ENCODE measurements at places on chromosomes 2 and 18.

GRCh38 chr2:43241558-43241957 lies 15.2 kb upstream of the ZFP36L2 start:
- no peak for DNase-seq

DNA sequence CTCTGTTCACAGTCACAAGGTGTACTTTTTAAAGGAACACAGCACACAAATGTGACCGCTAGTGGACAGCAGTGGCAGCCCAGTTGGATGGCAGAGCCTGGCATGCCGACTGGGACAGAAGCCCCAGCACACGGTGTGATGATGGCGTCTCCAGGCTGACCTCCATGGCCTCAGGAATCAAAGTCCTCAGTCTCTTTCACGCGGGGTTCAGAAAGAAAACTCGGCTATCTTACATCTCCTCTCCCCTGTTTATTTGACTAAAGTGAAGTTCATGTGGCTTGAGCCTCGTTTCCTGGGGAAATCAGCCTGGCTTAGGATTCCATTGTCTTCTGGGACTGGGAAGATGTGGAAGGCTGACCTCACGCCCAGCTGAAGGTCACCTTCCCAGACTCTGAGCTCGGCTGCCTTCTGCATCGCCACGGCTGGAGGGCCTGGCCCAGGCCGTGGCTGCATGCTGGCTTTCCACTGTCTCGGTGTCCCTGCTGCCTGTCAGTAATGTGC lies 56.1 kb downstream of the ASAP2 start:
- DNase-seq = no peak

GRCh38 chr2:74583504-74583903 lies 29.0 kb downstream of the DOK1 start:
- peak; percentile 44 for DNase-seq

DNA sequence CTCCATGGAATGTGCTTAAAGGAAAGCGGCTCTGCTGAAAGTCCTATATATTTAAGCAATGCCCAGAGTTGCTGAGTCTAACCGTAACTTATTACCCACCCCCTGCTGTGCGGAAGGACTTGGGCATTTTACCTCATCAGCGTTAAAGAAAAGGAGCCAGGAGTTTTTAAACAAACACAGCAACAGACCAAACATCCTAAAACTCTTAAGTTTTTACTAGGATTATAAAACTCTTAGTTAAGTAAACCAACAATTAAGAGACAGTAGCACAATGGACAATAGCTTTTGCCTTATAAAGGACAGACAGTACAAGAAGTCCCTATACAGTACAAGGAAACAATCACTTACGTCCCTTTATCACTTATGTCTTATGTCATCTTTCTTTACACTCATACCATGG lies 90.2 kb downstream of the ZNF521 start:
- no peak for DNase-seq

- no peak for DNase-seq
These were observed 25.5 kb downstream of the LNPK start for GRCh38 chr2:175976391-175977157.
